Prostate gland (tissue), 2 donors: ENCODE measurements at places on chromosomes 3 and 15. TPM values are rescaled to one million over a fixed set of nuclear protein-coding genes. Genes with fewer than 3 reads are reported as not detected.

Gene EIF4A2
- total RNA-seq: 402 TPM

Gene CPA3
- total RNA-seq: 8.1 TPM

Gene ERC2
- 1.0 TPM for total RNA-seq

Gene CP
- total RNA-seq: 15.2 TPM

Gene SPATA12
- not detected for total RNA-seq

Gene FAM227B
- total RNA-seq: 8.3 TPM

Gene ISL2
- 2.4 TPM for total RNA-seq

Gene SLITRK3
- 0.50 TPM for total RNA-seq

Gene C2CD4A
- total RNA-seq: 0.36 TPM

Gene SUSD5
- total RNA-seq: 0.77 TPM

Gene MLF1
- 7.1 TPM for total RNA-seq

Gene ACAD9
- 66.5 TPM for total RNA-seq

Gene SHF
- total RNA-seq: 13.7 TPM

Gene FBXL2
- 16.6 TPM for total RNA-seq

Gene DCBLD2
- total RNA-seq: 26.4 TPM

Gene ADAMTS9
- 31.0 TPM for total RNA-seq

Gene OR5K3
- total RNA-seq: not detected

Gene CLDN11
- total RNA-seq: 668 TPM

Gene SI
- total RNA-seq: 0.40 TPM

Gene GPR156
- 0.46 TPM for total RNA-seq

Gene CEP63
- 35.2 TPM for total RNA-seq

Gene SNURF
- total RNA-seq: 6.9 TPM

Gene SST
- total RNA-seq: not detected

Gene CPNE9
- not detected for total RNA-seq

Gene ITPR1
- total RNA-seq: 80.0 TPM

Gene HRG
- not detected for total RNA-seq

Gene CLDN18
- total RNA-seq: not detected

Gene CFAP100
- total RNA-seq: not detected

Gene OGG1
- total RNA-seq: 22.6 TPM

Gene PLAAT1
- 12.5 TPM for total RNA-seq

Gene EEFSEC
- total RNA-seq: 26.1 TPM

Gene MEIS2
- total RNA-seq: 73.2 TPM
